ENCODE measurements at places on chromosomes 2 and 18.
A peak's percentile ranks its signal among the peaks of the same experiment; 100 is the strongest.

- DNase-seq: peak; percentile 21
Observed at GRCh38 chr2:158723921-158724802, 71.0 kb upstream of the DAPL1 start.

DNA sequence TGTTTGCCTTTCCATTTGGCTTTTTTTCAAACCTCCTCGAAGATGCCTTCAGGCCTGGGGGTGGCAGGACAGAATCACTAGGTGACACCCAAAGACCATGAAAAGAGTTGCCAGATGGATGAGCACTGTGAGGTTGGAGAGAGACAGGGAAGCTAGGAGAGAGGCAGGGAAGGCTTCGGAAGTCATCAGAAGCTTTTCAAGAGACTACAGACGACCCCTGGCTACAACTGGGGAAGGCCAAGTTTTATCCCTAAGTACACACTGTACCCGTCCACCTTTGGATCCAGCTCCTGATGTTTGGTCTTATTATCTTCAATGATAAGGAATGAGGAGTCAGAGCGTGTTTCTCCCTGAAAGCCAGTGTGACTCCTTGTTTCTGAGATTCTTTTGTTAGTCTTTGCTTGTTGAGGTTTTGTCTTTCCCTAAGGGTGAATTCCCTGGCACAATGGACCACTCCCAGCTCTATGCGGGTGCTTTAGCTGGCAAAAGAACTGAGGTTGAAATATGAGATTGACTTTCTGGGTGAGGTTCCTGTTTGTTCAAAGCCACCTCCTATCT is 33.4 kb upstream of the SLC9A2 start:
- no peak for DNase-seq

- no peak for DNase-seq
Observed at GRCh38 chr18:48122376-48122775, 191.9 kb upstream of the SMAD2 start.

DNA sequence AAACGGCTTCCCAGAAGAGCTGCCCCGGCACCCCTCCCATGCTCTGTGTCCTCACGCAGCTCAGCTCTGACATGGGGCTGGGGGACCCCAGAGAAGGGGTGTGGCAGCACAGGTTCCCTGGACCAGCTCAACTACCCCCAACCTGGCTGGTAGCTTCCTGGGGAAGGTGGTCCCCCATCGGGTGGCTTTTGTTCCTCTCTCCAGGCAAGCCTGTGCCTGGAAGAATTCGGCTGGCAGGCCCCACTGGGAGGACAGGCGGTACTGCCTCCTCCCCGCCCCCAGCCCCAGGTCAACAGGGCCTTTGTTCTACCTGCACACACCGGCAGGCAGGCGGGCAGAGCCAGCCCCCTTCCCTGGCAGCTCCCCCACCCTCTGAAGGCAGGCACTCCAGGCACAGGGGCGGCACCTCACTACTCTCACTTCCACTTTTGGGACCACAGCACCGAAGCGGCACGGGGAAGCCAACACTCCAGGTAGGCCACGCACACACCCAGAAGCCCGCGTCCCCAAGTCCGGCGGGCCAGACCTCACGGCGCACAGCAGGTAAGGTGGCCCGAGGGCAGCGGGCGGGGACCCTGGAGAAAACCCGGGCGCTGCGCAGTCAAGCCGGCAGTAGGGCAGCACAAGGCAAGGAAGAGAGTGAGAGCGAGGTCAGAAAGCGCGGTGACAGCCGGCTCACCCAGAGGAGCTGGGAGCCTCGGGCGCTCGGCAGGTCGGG is 1.3 kb downstream of the HS6ST1 start:
- peak; percentile 26 for DNase-seq

- no peak for DNase-seq
Observed at GRCh38 chr2:105117565-105117964, 79.7 kb downstream of the MRPS9 start.

DNA sequence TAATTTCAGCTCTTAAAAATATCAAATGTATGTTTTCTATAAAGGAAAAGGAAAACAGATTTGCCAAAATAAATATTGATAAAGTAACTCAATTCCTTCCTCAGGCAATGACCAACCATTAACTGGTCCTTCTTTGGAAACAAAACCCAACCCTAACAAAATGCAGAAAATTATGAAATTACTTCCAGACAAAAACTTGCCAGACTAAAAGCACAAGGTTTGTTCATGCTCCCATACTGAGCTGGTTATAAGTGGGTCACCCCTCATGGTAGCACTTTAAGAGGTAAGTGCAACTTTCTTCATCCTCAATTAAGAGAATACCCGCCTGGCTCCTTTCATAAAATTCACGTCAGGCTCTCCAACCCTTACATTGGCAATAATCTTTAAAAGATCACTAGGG is 31.1 kb upstream of the TTC32 start:
- DNase-seq: no peak

DNA sequence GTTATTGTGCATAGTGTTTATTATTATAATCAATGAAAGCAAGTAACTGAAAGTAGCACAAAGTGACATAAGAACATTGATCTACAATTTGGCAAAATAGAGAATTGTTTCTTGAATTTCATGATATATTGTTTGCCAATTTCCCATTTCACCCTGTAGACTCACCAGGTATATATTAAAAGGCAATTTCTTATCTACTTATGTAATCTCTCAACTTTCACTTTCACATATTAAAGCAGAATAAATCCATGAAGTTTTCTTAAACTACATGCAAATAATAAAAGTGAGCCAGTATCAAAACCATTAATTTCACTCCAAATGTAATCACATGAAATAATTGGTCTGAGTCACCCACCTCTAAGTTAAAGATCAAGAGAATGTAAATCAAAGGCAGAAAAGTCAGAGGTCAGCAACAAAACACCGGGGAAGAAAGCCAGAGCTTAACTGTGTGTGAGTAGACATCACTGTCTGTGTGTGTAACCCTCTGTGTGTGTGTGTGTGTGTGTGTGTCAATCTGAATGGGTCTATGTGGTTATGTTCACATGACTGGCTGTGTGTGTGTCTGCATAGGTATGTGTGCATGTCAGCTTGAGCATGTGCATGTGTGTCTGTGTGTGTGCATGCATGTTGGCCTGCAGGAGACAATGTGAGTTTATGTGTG is 44.1 kb downstream of the ZNF385B start:
- DNase-seq: no peak

DNA sequence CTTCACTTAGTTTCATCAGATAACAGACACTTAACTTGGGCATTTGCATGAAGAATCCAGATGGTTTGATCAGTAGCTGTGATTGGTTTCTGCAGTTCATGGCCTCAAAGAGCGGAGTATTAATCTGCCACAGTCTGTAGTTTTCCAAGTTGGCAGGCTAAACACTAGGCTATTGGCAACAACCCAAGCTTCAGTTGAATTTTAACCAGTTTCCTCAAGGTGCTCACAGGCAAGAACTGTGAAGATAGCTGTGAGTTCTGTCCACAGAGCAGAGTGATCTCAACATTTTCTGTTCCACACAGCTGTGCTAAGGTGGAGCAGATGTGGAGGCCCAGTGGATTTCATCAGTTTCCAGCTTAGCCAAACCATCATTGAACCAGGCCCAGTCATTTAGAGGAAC is 469.5 kb upstream of the LINC00305 start:
- DNase-seq: peak; percentile 1

DNA sequence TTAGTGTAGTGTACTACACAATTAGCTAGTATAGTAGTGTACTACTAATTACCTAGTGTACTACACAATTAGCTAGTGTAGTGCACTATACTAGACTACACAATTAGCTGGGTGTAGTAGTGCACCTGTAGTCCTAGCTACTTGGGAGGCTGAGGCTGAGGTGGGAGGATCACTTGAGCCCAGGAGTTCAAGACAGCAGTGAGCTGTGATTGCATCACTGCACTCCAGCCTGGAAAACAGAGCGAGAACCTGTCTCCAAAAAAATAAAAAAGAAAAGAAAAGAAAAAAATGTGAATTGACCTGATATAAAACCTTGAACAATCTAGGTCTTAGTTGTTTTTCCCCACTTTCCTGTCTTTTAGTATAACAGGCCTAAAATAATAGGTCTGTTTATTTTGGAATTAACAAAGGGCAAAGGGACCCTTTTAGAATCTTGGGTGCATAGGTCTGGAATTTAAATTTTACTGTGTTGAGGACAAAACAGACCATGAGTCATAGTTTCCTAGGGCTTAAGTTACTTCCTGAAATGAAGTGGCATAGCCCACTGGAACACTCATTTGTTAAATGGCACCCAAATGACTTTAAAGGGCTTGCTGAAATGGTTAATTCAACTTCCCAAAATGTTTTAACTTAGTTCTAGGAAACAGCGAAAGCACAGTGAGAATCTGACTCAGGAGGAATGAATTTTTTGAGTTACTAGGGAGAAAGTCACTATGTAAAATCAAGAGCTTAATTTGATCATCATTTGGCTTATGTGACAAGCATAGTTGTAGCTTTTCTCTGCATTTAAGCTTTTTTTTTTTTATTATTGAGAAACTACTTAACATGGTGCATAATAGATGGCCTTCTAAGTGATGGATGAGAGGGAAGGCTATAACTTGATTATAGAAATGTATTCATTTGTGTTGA is 50.7 kb upstream of the ARL5A start:
- no peak for DNase-seq
